ENCODE measurements at places on chromosomes 12 and 14. TPM values are rescaled to one million over a fixed set of nuclear protein-coding genes. Genes with fewer than 3 reads are reported as not detected.

SLC8A3 gene
- total RNA-seq, result not detected

SYCP3 gene
- 0.13 TPM for total RNA-seq

TMEM179 gene
- total RNA-seq, result 0.06 TPM

PHETA1 gene
- total RNA-seq, result 4.7 TPM

ZDHHC22 gene
- not detected for total RNA-seq

YEATS4 gene
- 10.3 TPM for total RNA-seq

ACVRL1 gene
- total RNA-seq, result 61.3 TPM

BEGAIN gene
- total RNA-seq, result 0.26 TPM

PTPRB gene
- total RNA-seq, result 2.4 TPM
